Stimulated activated CD4-positive, alpha-beta T cell treated with anti-CD3 and anti-CD28 coated beads, Interleukin-1b, Interleukin-23, amount 100 ng/mL, for 24 hours (primary cell): ENCODE measurements at places on chromosomes 7 and 10.

- no peak for DNase-seq
These were observed 21.9 kb upstream of the GATAD1 start for GRCh38 chr7:92425311-92425947.

GRCh38 chr7:98456866-98457265 is 56.0 kb upstream of the BAIAP2L1 start:
- no peak for DNase-seq

DNA sequence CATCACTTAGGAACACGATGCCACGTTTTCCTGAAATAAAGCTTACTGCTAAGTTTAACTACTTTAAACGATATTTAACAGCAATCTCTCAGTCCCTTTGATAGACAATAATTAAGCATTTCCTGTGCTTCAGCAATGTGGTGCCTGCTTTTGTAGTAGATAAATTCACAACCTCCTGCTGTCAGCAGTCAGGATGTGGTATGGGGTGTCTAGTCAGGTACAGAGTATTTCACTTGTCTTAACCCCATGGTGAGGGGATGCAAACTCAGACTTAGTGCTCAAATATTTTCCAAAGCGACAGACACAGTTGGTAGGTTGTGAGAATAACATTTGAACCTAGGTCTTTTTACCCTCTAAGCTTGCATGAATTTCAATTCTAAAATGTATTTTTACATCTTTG is 526.2 kb upstream of the PFKP start:
- no peak for DNase-seq

- no peak for DNase-seq
These were observed 67.3 kb upstream of the PDZD8 start for GRCh38 chr10:117442521-117442920.

DNA sequence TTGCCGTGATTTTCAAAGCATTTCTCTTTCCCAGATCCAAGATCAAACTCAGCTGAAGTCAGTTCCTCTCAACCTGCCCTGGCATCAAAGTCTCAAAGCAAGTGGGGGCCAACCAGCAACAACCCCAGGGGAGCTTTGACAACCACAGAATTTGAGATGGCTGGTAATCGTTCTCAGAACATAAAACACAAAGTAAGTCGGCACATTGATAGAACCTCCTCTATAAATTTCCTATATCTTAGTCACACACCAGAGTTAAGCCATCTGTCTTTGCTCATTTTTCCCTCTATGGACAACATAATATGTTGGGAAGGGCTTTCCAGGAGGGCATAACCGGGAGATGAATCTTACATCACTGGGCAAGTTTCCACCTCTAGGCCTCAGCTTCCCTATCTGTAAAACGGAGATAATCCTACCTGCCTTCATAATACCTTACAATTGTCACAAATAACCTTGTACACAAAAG is 1.2 kb upstream of the DNAJC9 start:
- no peak for DNase-seq
